ENCODE measurements at places on chromosomes 12 and 14.

DNA sequence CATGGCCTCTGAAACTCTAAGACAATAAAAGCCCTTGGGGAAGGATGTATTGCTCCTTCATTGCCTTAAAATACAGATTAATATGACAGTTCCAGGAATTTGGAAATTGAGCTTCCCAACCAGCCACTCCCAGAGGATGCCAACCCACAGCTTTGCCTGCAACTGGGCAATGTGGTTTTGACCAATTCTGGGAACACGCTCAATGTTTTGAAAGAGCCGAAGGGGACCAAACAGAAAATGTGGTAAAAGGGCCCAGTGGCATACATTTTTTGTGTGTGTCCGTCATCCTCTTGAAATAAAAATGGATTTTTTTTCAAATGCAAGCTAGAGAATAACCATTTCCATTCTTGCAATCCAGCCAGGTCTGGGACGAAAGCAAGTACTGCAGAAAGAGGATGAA lies 88.3 kb upstream of the PLEKHG7 start:
- DNase-seq = no peak

- DNase-seq = no peak
Observed at GRCh38 chr14:24059841-24060388, 8.1 kb downstream of the CARMIL3 start.

GRCh38 chr12:49636979-49637755 lies 13.8 kb downstream of the PRPF40B start:
- DNase-seq = peak; percentile 85

- no peak for DNase-seq
Observed at GRCh38 chr12:113863455-113863845, 102.7 kb downstream of the RBM19 start.

DNA sequence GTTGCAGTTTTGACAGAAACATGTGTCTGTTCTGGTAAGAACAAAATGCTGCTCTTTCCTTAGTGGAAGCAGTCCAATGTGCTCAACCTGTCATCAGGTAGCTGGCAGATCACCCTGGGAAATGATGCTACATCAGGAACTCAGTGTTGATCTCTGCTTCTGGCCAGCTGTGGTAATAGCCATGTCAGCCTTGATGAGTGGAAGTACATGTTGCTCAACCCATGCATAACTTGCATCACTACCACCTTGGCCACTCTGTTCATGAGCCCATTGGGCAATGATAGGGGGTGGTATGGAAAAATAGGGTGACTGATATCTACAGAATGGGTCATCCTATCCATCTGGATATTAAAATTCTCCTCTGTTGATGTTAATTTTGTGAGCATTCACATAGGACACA lies 411.0 kb downstream of the C12orf50 start:
- no peak for DNase-seq

DNA sequence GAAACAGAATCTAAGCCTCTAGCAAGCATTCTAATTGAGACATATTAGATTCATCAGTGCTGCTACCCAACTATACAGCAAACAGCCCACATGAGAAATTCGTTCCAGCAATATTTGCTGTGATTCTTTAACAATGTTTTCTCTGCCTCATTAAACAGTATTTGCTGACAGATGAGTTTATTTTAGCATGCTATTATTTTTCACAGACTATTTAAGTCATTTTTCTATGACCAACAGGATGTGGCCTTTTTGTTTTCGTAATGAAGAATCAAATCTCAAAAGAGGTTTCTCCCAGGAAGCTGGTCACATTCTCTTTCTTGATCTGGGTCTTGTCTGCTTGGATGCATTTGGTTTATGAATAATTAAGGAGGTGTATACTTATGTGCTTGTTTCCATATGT lies 23.2 kb upstream of the SERPINA12 start:
- no peak for DNase-seq

- no peak for DNase-seq
Observed at GRCh38 chr14:91606851-91607250, 96.7 kb upstream of the PPP4R3A start.

- DNase-seq = peak; percentile 84
Observed at GRCh38 chr12:48001505-48002413, 2.5 kb downstream of the COL2A1 start.

Measured in NCI-H82 (cell line).